Hepatocyte (in vitro differentiated cells): ENCODE measurements at places on chromosomes 3 and 15. TPM values are rescaled to one million over a fixed set of nuclear protein-coding genes. Genes with fewer than 3 reads are reported as not detected.

Gene SLCO2A1
- polyA plus RNA-seq = 7.0 and 8.4 TPM in 2 replicates

Gene PATL2
- polyA plus RNA-seq = 0.54 and 0.85 TPM in 2 replicates

GRCh38 chr3:97350971-97351370, 413.6 kb upstream of the ARL6 start:
- DNase-seq = no peak

GRCh38 chr15:58704155-58704865, 45.2 kb downstream of the ADAM10 start:
- DNase-seq = no peak

- no peak for DNase-seq
Measured at GRCh38 chr15:64930778-64931371, 19.2 kb downstream of the ANKDD1A start.

DNA sequence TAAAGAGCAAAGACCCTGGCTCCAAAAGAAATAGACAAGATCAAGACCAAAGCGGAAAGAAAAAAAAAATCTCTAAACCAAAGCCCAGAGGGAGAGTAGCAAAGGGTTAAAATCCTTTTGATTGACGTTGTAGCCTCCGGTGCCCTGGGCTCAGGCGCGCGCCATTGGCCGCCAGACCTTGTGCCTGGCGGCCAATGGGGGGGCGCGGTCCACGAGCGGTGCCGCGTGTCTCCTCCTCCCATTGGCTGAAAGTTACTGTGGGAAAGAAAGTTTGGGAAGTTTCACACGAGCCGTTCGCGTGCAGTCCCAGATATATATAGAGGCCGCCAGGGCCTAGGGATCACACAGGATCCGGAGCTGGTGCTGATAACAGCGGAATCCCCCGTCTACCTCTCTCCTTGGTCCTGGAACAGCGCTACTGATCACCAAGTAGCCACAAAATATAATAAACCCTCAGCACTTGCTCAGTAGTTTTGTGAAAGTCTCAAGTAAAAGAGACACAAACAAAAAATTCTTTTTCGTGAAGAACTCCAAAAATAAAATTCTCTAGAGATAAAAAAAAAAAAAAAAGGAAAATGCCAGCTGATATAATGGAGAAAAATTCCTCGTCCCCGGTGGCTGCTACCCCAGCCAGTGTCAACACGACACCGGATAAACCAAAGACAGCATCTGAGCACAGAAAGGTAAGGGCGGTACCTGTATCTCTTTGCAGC, at the start of gene HES1:
HES1 (plus strand) TSS at position 343 of the 713 bp plus-strand sequence; CDS start at position 576, 233 bp downstream.
- peak; percentile 99 for DNase-seq

DNA sequence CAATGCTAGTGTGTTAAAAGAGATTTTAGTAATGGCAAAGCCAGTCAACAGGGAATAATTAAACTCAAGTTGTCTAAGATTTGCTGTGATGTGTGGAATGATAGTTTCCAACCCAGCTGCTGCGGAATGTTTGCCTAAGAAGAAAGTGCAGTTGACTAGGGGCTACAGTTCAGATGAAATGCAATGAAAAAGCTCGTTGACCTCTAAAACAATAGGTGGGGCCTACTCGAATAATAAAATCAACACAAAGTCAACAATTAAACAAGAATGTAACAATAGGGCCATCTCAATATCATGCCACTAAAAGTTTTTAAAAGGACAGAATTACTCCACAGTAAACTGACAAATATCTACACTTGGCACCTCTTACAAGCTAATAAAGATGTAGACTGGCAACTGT, 484.2 kb downstream of the MECOM start:
- no peak for DNase-seq

DNA sequence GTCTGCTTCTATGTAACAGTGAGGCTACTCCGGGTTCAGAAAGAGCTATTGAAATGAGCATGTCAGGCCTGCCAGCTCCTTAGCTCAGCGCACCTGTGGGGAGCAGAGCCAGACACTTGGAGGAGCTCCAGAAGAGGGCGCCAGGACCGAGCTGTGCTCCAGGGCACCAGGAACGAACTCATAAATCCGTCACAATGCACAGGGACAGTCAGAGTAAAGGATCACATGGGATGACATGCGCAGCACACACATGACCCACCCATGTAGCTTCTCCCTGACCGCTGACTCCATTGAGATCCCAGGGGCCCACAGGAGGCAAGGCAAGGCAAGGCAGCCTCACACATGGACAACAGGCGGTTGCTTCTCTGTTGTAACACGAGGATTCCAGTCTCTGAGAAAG, 26.0 kb upstream of the GNB5 start:
- DNase-seq = no peak

- DNase-seq = no peak
Measured at GRCh38 chr15:25056484-25057425, 102.0 kb downstream of the SNRPN start.

DNA sequence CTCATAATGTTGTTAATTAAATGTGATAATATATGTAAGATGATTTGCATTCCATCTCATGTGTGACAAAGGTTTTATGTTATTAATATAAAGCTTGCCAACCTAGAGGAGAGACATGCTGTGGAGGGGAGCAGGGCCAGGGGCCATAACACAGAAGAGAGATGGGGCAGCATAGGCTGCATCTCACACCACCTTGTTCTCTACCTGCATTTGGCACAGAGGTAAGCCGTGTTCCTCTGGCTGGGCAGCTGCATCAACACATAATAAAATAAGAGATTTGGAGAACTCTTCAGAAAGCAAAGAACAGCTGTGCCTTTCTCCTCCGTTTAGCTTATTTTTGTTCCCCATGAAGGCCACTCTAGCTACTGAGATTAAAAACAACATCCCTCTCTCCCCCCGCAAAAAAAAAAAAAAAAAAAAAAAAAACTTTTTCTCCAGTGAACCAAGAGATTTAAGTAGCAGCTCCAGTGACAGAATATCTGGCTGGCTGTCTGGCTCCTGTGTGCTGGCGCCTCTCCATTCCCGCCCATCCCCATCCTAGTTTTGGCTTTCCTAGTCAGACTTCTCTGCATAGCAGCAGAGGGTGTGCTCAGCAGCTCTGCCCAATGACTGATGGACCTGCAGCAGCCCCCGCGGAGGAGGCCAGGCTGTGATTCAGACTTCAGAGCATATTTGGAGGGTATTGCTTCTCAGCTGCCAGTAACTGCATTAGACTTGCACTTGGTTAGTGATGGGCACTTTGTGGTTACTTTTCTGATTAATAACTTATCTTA, 52.2 kb upstream of the STXBP5L start:
- peak; percentile 5 for DNase-seq

DNA sequence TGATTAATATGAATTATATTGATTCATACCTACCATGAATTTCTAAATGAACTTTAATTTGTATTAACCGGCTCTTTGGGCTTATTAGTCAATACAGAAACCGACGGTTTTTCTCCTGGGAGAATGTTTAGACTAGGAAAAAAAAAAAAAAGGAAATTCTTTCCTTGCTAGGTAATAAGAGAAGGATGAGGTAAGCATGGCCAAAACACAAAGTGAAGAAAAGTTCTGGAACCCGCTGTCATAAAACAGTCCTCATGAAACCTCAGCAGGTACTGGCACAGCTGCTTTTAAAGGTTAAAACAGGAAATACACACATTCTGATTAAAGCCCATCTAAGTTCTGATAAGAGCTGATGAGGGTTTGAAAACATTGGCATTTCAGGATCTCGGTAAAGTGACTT, 30.8 kb upstream of the PSTPIP1 start:
- DNase-seq = no peak
